Smooth muscle cell of trachea (primary cell): ENCODE measurements at places on chromosomes 7 and 10. TPM values are rescaled to one million over a fixed set of nuclear protein-coding genes. Genes with fewer than 3 reads are reported as not detected.

Gene FEZF1
- total RNA-seq: not detected in 2 replicates

Gene PAX4
- total RNA-seq: not detected in 2 replicates

Gene GNG11
- 18.7 and 53.7 TPM in 2 replicates for total RNA-seq

Gene AVPI1
- total RNA-seq: 46.0 and 91.5 TPM in 2 replicates

Gene PNLIPRP1
- not detected in 2 replicates for total RNA-seq

Gene GNAT3
- not detected in 2 replicates for total RNA-seq

Gene AKR1B15
- under 0.01 TPM in 1 of 2 replicates, not detected in the other for total RNA-seq

Gene CYP3A7
- 0.33 TPM in 1 of 2 replicates, not detected in the other for total RNA-seq

Gene PRKCQ
- 0.17 TPM in 1 of 2 replicates, not detected in the other for total RNA-seq

Gene SP8
- total RNA-seq: not detected in 2 replicates

Gene LRRC61
- 0.15 and 3.3 TPM in 2 replicates for total RNA-seq

Gene TMEM178B
- total RNA-seq: under 0.01 TPM in 1 of 2 replicates, not detected in the other

Gene CHST3
- 15.4 and 26.3 TPM in 2 replicates for total RNA-seq

Gene COL13A1
- total RNA-seq: 17.2 and 21.5 TPM in 2 replicates

Gene HSPA12A
- total RNA-seq: 9.0 and 11.4 TPM in 2 replicates

Gene ELN
- 4.4 and 7.8 TPM in 2 replicates for total RNA-seq

Gene NOBOX
- not detected in 2 replicates for total RNA-seq

Gene KBTBD2
- total RNA-seq: 28.4 and 38.8 TPM in 2 replicates

Gene SPDYE9
- under 0.01 TPM in 1 of 2 replicates, not detected in the other for total RNA-seq

Gene PTPRZ1
- 1.0 TPM in 1 of 2 replicates, not detected in the other for total RNA-seq

Gene IL6
- 2.2 and 15.1 TPM in 2 replicates for total RNA-seq

Gene SCART1
- total RNA-seq: 3.0 and 3.9 TPM in 2 replicates

Gene EBF3
- 9.9 and 16.5 TPM in 2 replicates for total RNA-seq

Gene SMKR1
- 0.66 TPM in 1 of 2 replicates, not detected in the other for total RNA-seq

Gene EVX1
- not detected in 2 replicates for total RNA-seq

Gene SLC13A1
- total RNA-seq: not detected in 2 replicates

Gene PHTF2
- total RNA-seq: 23.8 and 34.2 TPM in 2 replicates

Gene STEAP1
- 63.1 and 70.3 TPM in 2 replicates for total RNA-seq

Gene GIMAP6
- total RNA-seq: 0.15 TPM in 1 of 2 replicates, not detected in the other

Gene C10orf95
- not detected in 2 replicates for total RNA-seq

Gene GIMAP1
- not detected in 2 replicates for total RNA-seq

Gene HOXA5
- total RNA-seq: 10.8 and 16.7 TPM in 2 replicates

Gene VWC2
- not detected in 2 replicates for total RNA-seq

Gene BMPR1A
- total RNA-seq: 68.1 and 73.1 TPM in 2 replicates

Gene LRIT1
- total RNA-seq: not detected in 2 replicates

Gene UCN3
- not detected in 2 replicates for total RNA-seq

Gene OPN1SW
- not detected in 2 replicates for total RNA-seq

Gene FAM25G
- not detected in 2 replicates for total RNA-seq

Gene CHN2
- total RNA-seq: 0.17 and 0.29 TPM in 2 replicates
